ENCODE measurements at places on chromosomes 7 and 10. TPM values are rescaled to one million over a fixed set of nuclear protein-coding genes. Genes with fewer than 3 reads are reported as not detected.
A peak's percentile ranks its signal among the peaks of the same experiment; 100 is the strongest.

AKR1C2 gene
- 50.2 TPM for total RNA-seq

DNA sequence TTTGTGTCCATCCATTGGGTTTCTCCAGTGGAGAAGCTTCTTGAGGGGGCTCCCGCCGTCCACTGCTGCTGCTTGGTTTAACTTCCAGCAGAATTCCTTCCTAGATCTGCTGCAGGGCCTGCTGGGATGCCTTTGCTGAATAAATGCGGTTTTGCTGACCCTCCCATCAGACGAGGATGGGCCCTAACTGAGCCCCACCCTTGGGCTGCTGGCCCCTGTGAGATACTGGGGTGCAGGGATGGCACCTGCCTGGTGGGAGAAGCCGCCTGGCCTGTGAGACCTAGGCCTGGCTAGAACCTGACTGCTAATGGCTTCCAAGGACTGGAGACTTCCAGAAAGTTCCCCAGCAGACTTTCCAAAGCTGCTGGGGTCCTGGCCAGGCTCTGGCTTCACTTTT, 43.8 kb downstream of the ZNF467 start:
- no peak for DNase-seq

ZNF488 gene
- total RNA-seq: under 0.01 TPM

DNA sequence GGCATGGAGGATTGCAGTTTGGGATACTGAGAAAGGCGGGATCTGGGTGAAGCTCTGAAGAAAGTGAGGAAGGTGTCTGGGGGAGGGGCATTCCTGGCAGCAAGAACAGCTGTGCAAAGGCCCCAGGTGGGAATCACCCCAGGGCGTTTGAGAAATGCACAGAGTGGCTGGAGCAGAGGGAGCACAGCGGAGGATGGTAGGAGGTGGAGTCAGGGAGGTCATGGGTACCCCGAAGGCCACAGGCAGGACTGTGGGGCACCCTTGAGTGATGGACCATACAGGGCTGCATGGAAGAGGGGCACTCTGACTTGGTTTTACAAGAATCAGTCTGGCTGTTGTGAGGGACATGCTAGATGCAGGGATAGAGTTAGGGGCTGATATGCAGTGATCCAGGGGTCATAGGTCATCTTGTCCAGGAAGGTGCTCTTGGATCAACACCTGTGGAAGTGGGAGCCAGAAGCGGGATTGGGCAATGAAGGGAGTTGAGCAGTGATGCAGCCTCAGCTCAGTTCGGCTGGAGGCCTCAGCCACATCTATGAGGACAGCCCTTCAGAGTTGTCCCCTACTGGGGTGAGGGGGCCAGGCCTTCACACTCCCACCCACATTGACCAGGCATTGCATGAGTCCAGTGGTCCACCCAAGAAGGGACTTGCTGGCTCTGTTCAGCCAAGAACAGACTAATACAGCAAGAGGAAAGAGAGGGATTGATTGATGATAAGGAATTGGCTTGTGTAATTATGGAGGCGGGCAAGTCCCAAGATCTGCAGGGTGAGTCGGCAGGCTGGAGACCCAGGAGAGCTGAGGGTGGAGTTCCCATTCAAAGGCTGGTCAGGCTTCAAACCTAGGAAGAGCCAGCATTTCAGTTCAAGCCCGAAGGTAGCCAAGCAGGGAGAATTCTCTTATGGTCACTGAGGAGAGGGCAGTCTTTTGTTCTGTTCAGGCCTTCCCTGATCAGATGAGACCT, 48.7 kb downstream of the TSPAN15 start:
- no peak for DNase-seq

LBX1 gene
- total RNA-seq: not detected

GPR141 gene
- not detected for total RNA-seq

DNA sequence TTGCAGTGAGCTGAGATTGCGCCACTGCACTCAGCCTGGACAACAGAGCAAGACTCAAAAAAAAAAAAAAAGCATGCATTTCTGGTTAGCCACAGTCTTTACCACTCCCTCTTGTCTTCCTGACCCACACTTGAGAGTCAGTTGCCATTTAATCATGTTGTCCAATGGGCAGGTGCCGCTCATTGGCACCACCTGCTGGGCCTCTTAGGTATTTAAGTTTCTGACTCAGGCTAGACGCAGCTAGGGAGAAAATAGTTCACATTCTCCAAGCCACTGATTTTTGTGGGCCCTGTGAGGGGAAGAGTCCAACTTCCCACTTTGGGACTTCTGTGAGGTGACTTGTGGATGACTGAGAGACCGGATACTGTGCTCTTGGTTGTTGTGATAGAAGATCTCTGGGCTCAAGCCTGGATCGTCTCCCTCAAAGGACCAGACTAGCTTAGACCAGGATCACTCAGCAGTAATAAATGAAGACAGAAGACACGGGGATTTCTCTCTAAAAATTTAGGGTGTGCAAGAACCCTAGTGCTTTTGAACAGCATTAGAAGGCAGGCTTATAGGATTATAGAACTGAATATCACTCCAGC, 26.8 kb upstream of the SORCS3 start:
- peak; percentile 49 for DNase-seq

GRCh38 chr10:35262436-35262835, 73.9 kb upstream of the CCNY start:
- DNase-seq: no peak

DNA sequence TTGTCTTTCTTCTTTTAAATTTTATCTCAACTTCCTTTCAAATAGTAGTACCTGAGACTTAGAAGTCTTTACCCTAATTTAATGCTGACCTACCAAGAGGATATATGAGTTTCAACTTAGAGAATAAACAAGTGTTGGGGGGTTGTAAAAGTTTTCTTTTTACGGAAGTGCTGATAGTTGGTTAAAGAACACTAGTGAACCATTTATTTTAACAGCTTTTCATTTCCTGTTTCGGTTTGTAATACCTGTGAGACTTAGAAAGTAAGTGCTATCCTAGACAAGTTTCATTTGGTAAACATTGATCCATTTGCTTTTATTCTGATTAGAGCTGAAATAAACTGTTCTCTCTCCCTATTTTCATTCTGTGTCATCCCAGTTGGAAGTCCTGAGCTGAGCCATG, 683.1 kb upstream of the SORCS1 start:
- DNase-seq: no peak

EPO gene
- total RNA-seq: not detected

LRRN3 gene
- 0.05 TPM for total RNA-seq

UNC5B gene
- total RNA-seq: 12.1 TPM

- DNase-seq: peak; percentile 38
These were observed 124.8 kb downstream of the TSPAN12 start for GRCh38 chr7:120733143-120733542.

DNA sequence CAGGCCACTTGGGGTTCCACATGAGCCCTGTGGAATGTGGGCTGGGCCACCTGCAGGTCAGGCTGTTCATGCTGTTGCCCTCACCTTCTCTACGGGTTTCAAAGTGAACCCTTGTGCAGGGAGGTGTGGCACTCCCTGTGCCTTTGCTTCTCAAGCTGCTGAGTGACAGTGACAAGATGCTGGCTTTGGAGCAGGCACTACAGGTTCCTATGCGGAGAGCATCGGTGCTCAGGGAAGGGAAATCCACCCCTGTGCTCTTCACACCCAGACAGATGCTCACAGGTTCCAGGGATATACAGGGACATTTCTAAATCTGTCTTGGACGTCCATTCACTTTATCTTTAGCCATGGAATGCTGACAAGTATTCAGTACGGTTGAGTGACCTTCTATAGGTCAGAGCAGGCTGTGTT, 1005.0 kb downstream of the LRMDA start:
- DNase-seq: no peak

DNA sequence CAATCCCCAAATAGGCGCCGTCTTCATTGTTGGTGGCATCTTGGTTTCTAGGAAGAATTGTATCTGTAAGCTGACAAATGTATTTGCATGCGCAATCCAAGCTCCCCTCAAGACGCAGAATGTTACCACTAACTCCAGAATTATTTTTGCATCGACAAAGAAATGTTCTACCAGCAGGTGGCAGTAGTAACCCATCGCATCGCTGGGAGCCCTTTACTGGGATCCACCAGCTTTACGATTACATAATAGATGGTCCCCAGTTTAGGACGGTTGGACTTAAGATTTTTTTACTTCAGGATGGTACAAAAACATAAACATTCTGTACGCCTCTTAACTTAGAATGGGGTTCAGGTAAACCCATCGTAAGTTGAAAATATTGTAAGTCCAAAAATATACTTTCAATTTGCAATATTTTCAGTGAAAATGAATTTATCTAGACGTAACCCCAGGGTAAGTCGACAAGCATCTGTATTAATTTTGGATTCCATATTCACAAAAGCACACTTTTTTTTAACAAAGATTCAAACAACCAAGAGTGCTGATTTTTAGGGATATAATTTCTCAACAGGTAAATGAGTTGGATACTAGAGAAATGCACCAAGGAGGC, 114.0 kb upstream of the COBL start:
- peak; percentile 59 for DNase-seq

DNA sequence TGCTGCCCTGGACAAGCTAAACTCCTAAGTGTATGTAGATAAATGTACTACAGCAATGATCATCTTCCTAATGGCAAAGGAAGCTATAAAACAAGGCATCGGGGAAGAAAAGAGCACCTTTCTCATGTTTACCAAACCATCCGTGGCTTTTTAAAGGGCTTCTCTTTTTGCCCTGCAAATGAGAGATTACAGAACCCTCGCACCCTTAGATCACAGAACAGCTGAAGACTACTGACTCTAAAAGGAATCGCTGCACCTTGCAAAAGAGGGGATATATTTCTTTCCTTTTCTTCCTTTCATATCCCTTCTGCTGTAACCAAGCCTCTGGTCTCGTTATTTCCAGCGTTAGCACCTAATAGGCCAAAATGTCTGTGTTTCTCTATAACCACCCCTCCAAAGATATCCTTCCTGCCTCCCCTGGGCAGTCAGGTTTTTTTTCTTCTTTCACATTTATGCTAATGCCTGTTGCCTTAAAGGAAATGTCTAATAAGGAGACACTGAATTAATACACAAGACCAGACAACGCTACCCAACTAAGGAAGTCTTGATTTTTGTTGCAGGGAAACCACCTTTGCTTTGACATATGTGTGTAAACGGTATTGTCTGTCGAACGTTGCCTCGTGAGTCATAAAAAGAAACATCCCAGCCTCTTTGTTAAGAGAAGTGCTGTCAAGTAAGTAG, 10.5 kb downstream of the ST8SIA6 start:
- peak; percentile 46 for DNase-seq

DNA sequence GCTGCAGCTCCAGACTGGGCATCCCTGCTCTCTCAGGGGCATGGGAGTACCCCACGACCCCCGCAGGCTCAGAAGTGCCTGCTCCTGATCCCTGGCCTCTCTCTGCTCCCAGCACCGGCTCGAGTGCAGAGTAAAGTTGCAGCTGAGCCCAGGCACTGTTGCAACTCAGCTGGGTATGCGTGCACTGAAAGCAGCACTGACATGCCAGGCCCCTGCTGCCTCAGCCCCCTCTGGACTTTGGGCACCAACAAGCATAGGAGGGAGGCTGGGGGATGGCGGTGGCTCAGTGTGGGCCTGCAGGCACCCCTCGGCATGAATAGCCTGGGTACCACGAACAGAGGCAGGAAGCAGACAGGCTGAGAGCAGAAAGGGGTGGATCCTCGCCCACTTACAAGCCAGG, 295.3 kb downstream of the GRM8 start:
- DNase-seq: no peak

SPACDR gene
- 0.34 TPM for total RNA-seq

GRCh38 chr7:25790963-25791362, 361.0 kb upstream of the NFE2L3 start:
- DNase-seq: no peak

- no peak for DNase-seq
These were observed 96.4 kb downstream of the MKI67 start for GRCh38 chr10:128029731-128030369.

DNA sequence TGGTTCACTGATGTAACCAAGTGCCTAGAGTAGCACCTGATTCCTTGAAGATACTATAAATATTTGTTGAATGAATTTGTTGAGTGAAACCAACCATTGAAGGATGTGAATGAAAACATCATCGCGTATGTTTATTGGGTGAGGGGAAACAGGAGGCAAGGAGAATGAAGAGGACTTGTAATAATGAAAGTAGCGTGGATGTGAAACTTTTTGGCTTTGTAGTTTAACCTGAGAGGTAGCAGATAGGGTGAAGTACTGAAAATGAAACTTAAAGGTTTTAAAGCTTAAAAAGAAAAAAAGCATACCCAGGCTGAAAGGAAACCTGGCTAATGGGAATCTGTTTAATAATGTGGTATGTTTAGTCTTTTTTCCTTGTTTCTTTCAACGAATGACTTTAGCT, 5.2 kb downstream of the CCNY start:
- no peak for DNase-seq

CACNB2 gene
- total RNA-seq: not detected

- peak; percentile 83 for DNase-seq
These were observed 431.2 kb upstream of the IGFBP3 start for GRCh38 chr7:46352004-46352954.

DNA sequence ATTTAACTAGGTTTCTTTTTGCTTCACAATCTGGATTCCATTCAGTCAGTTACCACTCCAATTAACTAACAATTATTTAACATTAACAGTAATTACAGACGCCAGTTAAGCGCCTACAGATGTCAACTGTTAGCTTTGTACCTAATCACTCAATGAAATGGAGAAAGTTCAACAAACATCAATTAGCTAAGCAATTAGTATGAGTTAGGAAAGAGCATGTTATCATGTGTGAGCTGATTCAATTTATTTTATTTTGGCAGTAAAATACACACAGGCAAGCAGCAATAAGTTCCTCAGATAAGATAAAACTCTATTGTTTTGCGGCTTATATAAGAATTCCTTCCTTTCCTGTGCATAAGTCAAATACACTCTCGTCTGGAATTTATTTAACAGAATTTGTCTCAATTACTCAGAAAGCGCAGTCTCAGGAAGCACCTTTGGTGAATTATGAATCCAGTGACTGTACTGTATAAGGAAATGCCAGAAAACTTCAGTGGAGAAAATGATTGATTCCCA, 427.1 kb upstream of the GALNT17 start:
- DNase-seq: no peak

NACAD gene
- 1.9 TPM for total RNA-seq

DNA sequence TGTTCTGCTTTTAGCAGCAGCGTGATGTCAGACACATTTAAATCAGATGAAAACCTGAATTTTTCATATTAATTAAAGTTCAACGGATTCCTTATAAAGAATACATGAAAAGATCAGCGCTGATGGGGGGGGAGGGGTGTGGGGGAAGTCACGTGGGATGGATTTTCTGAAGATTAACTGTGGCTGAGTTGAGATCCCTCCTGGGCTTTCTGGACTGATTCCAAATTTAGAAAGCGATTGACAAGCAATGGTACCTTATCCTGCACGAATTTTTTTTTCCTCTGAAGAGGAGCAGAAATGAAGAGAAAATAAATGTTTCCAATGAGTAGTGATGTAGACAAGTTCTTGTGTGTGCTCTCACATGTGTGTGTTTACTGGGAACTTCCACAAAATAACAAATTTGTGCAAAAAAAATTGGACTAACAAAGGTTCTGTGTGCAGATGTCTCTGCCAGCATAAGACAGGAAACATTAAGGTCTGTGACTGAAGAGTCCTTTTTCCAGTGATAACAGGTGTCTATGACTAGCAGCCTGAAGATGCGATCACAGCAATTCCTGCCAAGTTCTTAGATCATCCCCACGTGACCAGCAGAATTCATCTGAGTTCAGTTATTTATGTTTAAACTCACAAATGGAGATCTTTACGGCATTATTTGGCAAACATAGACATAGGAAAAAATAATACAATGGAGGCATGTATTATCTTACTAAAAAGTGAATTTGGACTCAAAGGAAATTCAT, 585.2 kb upstream of the CELF2 start:
- no peak for DNase-seq

All from dermis blood vessel endothelial cell (primary cell).